ENCODE measurements at places on chromosomes 11 and 22. TPM values are rescaled to one million over a fixed set of nuclear protein-coding genes. Genes with fewer than 3 reads are reported as not detected.

Gene IL18
- total RNA-seq: 7.8 TPM

- no peak for DNase-seq
- H3K4me1 ChIP-seq: no peaks in the 10 kb centered on the region
- H3K36me3 ChIP-seq: no peaks in the 10 kb centered on the region
- no peak overlapping the region for H3K27ac ChIP-seq
Observed at GRCh38 chr11:71221201-71221600, 31.2 kb downstream of the SHANK2 start.

Gene INS
- total RNA-seq: not detected

DNA sequence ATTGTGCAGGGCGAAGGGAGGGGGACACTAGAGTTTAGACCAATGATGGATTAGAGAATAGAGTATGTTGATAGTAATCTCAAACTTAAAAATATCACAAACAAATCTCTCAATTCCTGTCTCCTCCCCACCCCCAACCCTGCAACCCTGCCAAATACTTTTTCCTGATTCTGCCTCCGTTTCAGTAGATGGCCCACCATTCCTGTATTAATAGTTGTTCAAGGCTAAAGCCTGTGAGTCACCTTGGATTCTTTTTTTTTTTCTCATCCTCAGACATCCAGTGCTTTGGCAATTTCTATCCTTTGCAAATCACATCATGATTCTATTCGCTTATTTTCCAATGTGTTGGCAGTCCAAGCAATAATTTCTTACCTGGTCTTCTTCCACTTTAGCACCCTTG lies 207.9 kb downstream of the DYNC2H1 start:
- H3K4me1 ChIP-seq: no peaks in the 10 kb centered on the region
- DNase-seq: no peak
- H3K36me3 ChIP-seq: no peaks in the 10 kb centered on the region
- H3K27ac ChIP-seq: no peak overlapping the region
- H3K4me3 ChIP-seq: no peak overlapping the region
- H3K27me3 ChIP-seq: no peaks in the 10 kb centered on the region

- no peaks in the 10 kb centered on the region for H3K36me3 ChIP-seq
- DNase-seq: no peak
- H3K4me3 ChIP-seq: no peak overlapping the region
- no peaks in the 10 kb centered on the region for H3K4me1 ChIP-seq
- H3K27me3 ChIP-seq: no peaks in the 10 kb centered on the region
Observed at GRCh38 chr11:32348502-32348901, 86.8 kb downstream of the WT1 start.

Gene OR6T1
- not detected for total RNA-seq

- no peaks in the 10 kb centered on the region for H3K27me3 ChIP-seq
- H3K4me3 ChIP-seq: no peak overlapping the region
- H3K36me3 ChIP-seq: no peaks in the 10 kb centered on the region
- H3K4me1 ChIP-seq: no peaks in the 10 kb centered on the region
Observed at GRCh38 chr22:47655930-47656329, 893.5 kb downstream of the TBC1D22A start.

Gene RIC3
- 38.2 TPM for total RNA-seq

Gene APOL1
- total RNA-seq: 5.7 TPM

Gene MICAL3
- 62.1 TPM for total RNA-seq

Gene CRYBB2
- total RNA-seq: not detected

DNA sequence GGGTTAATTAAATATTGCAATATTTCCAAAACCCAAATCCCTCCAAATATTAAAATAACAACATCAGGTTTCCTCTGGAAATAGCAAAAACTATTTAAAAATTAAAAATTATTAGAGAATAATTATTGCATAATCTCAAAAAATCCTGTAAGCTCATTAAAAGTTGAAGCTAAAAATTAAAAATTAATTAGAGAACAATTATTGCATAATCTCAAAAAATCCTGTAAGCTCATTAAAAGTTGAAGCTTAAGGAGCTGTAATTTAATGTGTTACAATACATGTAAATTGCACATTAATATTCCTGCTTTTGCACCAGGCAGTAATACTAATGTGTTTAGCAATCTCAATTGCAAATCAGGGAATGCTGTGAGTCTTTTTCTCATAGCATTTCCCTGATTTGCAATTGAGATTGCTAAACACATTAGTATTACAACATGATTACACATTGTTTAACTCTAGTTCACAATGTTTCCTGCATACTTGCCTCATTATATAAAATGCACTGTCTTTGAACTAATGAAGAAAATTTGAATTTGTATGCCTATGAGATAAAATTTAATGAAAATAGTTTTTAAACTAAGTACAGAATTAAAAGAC lies 247.7 kb downstream of the GUCY1A2 start:
- no peak overlapping the region for H3K4me3 ChIP-seq
- DNase-seq: no peak
- no peak overlapping the region for H3K27ac ChIP-seq
- H3K36me3 ChIP-seq: no peaks in the 10 kb centered on the region

GRCh38 chr22:17120711-17121232 lies 388 bp downstream of the TMEM121B start:
- no peak for DNase-seq
- H3K36me3 ChIP-seq: peaks cover 8% of the 10 kb centered on the region
- H3K27ac ChIP-seq: no peak overlapping the region
- H3K4me3 ChIP-seq: no peak overlapping the region
- H3K4me1 ChIP-seq: peaks cover 40% of the 10 kb centered on the region

- H3K27me3 ChIP-seq: no peaks in the 10 kb centered on the region
- no peak overlapping the region for H3K4me3 ChIP-seq
- H3K36me3 ChIP-seq: peaks cover 25% of the 10 kb centered on the region
- no peak overlapping the region for H3K27ac ChIP-seq
Observed at GRCh38 chr22:37362621-37363020, 64.7 kb downstream of the ELFN2 start.

GRCh38 chr22:46879083-46879482 lies 116.6 kb downstream of the TBC1D22A start:
- H3K4me3 ChIP-seq: no peak overlapping the region
- DNase-seq: no peak
- H3K36me3 ChIP-seq: peaks cover 5% of the 10 kb centered on the region
- H3K4me1 ChIP-seq: peaks cover 2% of the 10 kb centered on the region

Gene ZBTB16
- 17.9 TPM for total RNA-seq

- peaks cover 14% of the 10 kb centered on the region for H3K36me3 ChIP-seq
- H3K4me1 ChIP-seq: peaks cover 20% of the 10 kb centered on the region
- peak overlapping the region; percentile 78 for H3K4me3 ChIP-seq
- H3K27ac ChIP-seq: peak overlapping the region; percentile 99
- no peaks in the 10 kb centered on the region for H3K27me3 ChIP-seq
- DNase-seq: peak; percentile 29
Observed at GRCh38 chr11:125626288-125626950, 1.5 kb downstream of the CHEK1 start.

Gene GAL3ST1
- total RNA-seq: 12.2 TPM

Gene NAV2
- 23.6 TPM for total RNA-seq

DNA sequence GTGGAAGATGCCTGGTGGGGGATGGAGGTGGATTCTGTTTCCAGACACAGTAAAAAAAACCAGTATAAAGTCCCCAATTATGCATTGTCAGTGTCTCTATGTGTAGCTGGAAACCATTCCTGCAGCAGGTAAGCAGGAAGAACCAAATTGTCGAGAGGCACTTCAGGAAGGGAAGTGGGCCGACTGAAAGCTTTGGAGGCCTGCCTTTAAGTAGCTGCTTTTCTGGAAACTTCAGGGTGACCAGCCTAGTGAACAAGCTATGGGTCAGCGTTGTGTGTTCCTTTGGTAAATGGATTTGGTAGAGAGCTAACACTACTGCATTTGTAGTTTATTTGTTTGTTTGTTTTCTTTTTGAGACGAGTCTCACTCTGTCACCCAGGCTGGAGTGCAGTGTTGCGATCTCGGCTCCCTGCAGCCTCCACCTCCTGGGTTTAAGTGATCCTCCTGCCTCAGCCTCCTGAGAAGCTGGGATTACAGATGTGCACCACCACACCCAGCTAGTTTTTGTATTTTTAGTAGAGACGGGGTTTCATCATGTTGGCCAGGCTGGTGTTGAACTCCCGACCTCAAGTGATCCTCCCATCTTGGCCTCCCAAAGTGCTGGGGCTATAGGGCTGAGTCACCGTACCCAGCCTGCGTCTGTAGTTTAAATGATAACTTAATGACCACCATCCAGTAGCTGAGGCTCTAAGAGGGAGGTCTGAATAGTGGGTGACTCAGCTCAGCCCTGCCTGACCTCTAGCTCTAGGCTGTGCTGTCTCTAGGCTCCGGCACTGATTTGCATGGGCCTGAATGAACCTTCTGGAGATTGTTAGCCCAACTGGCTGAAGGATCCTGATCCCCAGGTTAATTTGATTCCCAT lies 12.8 kb downstream of the PTPRJ start:
- no peaks in the 10 kb centered on the region for H3K36me3 ChIP-seq
- no peak overlapping the region for H3K27ac ChIP-seq
- no peak for DNase-seq
- peaks cover 6% of the 10 kb centered on the region for H3K4me1 ChIP-seq
- no peaks in the 10 kb centered on the region for H3K27me3 ChIP-seq
- H3K4me3 ChIP-seq: no peak overlapping the region

Gene SLC15A3
- 20.3 TPM for total RNA-seq

Gene OR8D4
- total RNA-seq: 0.06 TPM

Gene NRIP3
- 57.1 TPM for total RNA-seq

Gene SAA1
- not detected for total RNA-seq

- H3K27ac ChIP-seq: no peak overlapping the region
- no peak overlapping the region for H3K4me3 ChIP-seq
- no peak for DNase-seq
- peaks cover 12% of the 10 kb centered on the region for H3K4me1 ChIP-seq
Observed at GRCh38 chr22:42716221-42716620, 4.4 kb downstream of the A4GALT start.

DNA sequence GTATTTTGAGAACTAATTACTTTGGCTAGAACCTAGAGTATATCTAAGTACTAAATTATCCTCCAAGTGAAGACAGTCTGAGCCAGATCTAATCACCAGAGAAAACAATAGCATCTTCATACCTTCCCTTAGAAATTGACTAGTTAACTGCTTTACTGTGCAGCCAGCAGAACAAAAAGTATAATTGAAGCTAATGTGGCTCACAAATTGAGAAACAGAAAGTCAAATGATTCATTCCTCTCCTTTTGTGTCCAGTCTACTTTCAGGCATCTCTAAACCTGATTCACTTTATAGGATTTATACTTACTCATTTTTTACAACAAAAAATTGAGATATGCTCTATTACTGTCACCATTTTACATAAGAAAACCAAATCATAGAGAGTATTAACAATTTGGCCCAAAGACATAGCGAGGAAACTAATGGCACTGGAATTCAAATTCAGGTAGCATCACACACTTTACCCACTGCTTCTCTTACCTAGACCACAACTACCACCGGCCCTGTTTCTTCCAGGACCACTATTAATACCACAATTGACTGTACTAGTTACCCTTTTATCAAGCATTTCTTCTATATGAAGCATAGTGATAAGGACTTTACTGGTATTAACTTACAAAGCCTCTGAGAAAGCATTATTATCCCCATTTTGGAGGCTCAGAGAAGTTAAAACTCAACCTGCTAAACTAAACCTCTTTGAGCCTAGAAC lies 1402.6 kb upstream of the TENM4 start:
- no peaks in the 10 kb centered on the region for H3K36me3 ChIP-seq
- H3K4me3 ChIP-seq: no peak overlapping the region
- H3K27me3 ChIP-seq: no peaks in the 10 kb centered on the region
- no peak for DNase-seq
- no peak overlapping the region for H3K27ac ChIP-seq
- no peaks in the 10 kb centered on the region for H3K4me1 ChIP-seq

GRCh38 chr11:111259896-111260295 lies 14.4 kb downstream of the POU2AF2 start:
- DNase-seq: no peak
- H3K27ac ChIP-seq: no peak overlapping the region
- H3K36me3 ChIP-seq: no peaks in the 10 kb centered on the region
- H3K4me3 ChIP-seq: no peak overlapping the region

DNA sequence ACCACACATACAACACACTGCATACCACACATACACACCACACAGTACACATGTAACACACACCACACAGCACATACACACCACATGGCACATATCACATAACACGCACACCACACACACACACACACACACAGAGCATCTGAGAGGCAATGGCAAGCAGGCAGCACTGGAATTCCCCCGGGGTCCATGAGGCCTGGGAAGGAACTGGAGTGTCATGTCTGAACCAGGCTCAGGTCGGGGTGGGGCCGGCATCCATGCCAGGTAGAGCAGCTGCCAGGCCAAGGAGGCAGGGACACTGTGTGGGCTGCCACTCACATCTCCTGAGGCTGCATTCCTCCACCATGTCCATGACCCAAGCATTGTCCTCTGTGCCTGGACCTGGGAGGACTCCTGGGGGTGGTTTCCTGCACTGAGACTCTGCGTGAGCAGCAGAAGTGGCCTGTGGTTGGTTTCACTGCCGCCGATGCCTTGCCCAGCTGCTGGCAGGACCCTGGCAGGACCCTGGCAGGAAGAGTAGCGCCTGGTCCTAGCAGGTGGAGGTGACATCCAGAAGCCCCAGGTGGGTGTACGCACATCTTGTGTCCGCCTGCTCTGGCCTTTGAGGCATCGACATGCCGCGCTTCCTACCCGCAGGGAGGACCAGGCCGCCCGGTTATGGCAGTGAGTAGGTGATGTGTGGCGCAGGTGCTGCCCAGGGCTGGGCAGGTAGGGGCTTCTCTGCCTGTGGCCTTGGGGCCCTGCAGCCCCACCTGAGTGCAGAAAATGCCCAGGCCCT lies 1280.4 kb downstream of the TBC1D22A start:
- H3K36me3 ChIP-seq: no peaks in the 10 kb centered on the region
- no peaks in the 10 kb centered on the region for H3K27me3 ChIP-seq
- no peak overlapping the region for H3K4me3 ChIP-seq
- no peak for DNase-seq

- H3K36me3 ChIP-seq: peaks cover 86% of the 10 kb centered on the region
- H3K27me3 ChIP-seq: no peaks in the 10 kb centered on the region
- H3K4me1 ChIP-seq: peaks cover 90% of the 10 kb centered on the region
- no peak for DNase-seq
Observed at GRCh38 chr22:46087336-46087690, 63.0 kb upstream of the PPARA start.

DNA sequence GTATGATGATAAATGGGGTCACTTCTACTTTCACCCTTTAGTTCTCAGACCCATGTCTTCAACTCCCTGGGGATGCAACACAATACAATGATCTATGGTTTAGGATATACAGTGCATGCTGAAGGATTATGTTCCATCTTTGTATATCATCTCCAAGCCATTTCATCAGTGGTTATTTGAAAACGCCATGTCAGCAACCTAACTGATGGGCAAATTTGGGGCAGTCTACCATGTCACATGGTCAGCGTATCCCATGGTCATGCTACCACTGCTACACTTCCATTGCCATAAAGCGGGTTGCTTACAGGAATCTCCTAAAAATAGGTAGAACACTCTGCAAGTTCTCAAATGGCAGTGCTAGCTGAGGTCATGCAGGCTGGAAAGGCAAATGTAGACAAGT lies 236.5 kb upstream of the ISX start:
- peaks cover 9% of the 10 kb centered on the region for H3K4me1 ChIP-seq
- no peak overlapping the region for H3K4me3 ChIP-seq
- DNase-seq: no peak
- H3K36me3 ChIP-seq: no peaks in the 10 kb centered on the region
- no peaks in the 10 kb centered on the region for H3K27me3 ChIP-seq
- no peak overlapping the region for H3K27ac ChIP-seq

- no peak overlapping the region for H3K4me3 ChIP-seq
- no peaks in the 10 kb centered on the region for H3K4me1 ChIP-seq
- H3K36me3 ChIP-seq: no peaks in the 10 kb centered on the region
- H3K27me3 ChIP-seq: no peaks in the 10 kb centered on the region
Observed at GRCh38 chr11:40380835-40381234, 1078.6 kb downstream of the LRRC4C start.
